Endodermal cell (in vitro differentiated cells): ENCODE measurements at places on chromosomes 2 and 18.

DNA sequence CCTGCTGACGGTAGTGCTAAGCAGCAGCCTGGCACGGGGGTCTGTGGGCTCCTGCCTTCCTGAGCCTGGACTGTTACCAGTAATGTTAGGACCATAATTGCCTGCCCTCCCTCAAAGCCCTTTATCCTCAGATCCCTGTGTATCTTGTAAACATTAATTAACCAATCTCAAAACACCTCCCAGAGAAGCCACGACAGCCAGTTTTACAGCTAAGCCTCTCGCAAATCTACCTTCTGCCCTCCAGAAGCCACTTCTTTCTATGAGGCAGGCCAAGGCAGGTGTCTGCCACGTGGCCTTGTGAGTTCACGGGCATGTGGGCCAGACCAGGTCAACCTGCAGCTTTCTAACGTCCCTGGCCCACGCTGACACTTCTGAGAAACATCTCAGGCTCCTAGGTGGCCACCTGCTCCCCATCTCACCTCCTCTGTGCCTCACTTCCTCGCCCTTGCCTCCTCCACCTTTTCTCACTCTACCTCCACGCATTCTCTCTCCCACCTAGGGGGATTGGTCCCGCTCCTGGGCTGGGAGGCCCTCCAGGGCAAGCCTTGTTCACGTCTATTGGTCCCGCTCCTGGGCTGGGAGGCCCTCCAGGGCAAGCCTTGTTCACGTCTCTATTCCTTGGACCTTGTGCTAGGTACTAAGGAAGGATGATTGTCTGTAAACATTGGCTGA is 64.3 kb downstream of the EDAR start:
- DNase-seq, result peak; percentile 35

GRCh38 chr2:167862782-167863181 is 384.6 kb downstream of the STK39 start:
- DNase-seq, result no peak

DNA sequence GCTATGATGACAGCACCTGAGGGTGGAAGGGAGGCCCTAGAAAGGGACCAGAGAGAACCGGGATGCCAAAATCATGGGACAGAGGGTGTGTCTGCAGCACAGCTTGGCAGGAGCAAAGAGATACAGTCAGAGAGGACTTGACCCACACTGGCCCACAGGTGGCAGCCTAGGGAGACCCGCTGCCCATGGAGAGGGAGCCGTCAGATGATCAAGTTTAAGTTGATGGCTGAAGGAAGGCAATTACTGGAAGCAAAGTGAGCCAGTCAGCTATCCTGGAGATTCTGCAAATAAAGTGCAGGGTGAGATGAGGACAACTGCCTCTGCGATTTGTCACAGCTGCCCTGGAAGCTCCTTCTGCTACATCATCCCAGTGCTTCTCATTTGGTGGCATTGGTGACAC is 74.0 kb downstream of the CMPK2 start:
- DNase-seq, result peak; percentile 82

- no peak for DNase-seq
These were observed 28.3 kb upstream of the PEX13 start for GRCh38 chr2:60989259-60989658.

GRCh38 chr2:134976074-134976702 is 57.6 kb downstream of the CCNT2 start:
- DNase-seq, result no peak

DNA sequence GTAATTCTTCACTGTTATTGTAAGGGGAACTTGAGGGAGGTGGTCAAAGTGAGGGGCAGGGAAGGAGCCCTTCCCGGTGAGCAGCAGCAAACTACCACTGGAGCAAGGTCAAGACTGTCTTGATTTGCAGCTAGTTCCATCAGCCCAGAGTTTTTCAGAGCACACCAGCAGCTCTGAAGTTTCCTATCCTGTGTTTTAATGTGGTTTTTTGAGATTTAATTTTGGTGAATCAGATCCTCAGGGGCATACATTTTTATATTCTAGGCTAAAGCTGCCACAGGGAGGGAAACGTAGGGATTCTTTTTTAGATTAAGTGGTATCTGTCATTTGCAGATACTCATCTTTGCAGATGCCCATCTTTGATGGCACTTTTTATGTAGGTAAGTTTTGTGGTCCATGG is 67.1 kb upstream of the KCNE4 start:
- DNase-seq, result no peak

DNA sequence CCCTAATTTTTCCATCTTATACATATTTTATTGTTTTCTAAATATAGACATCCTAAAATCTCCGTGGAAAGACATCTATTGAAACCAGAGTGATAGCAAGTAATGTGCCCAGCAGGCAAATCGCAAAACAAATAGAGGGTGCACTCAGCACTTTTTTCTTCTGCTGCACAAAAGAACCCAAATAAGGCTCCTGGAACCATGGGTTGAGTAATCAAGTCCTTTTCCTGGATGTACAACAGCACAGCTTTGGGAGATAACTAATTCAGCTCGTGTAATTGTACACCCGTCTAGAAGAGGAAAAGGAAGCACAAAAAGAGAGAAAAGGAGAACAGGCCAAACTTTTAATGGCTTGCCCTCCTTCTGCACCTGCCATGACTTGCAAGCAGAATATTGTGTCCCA is 126.9 kb upstream of the TLK1 start:
- DNase-seq, result no peak

- DNase-seq, result no peak
These were observed 183.5 kb downstream of the ZNF385B start for GRCh38 chr2:179677746-179678505.

DNA sequence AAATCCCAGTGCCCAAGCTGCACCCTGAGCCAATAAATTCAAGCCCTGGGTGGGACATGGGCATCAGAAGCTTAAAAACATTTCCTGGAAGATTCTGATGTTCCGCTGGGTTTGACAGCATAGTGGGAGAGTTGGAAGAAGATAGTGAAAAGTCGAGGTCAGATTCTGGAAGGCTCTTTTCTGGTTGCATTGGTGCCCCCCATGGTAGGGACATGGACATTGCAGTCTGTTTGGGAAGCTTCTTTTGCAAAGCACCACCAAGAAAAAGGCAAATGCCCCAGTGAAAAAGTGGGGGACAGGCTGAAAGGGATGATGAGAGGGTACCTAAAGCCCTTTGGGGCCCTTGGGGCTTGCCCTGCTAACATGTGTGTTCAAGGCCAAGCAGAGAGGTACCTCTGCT is 21.0 kb downstream of the MERTK start:
- DNase-seq, result peak; percentile 72

DNA sequence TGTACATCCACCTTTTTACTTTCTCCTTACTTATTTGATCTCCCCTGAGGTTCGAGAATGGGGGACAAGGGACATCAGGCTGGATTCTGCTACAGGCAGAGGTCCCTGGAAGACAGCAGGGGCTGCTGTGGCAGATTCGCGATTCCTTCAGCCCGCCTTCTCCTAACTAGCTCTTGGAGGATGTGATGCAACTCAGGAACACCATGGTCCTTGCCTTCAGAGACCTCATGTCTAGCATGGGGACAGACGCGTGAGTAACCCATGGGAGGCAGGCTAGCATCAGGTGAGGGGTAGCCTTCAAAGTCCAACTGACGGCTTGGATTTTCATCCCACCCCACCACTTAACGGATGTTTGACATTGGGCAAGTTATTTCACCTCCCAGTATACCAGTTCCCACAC is 869 bp upstream of the TCF23 start:
- no peak for DNase-seq

DNA sequence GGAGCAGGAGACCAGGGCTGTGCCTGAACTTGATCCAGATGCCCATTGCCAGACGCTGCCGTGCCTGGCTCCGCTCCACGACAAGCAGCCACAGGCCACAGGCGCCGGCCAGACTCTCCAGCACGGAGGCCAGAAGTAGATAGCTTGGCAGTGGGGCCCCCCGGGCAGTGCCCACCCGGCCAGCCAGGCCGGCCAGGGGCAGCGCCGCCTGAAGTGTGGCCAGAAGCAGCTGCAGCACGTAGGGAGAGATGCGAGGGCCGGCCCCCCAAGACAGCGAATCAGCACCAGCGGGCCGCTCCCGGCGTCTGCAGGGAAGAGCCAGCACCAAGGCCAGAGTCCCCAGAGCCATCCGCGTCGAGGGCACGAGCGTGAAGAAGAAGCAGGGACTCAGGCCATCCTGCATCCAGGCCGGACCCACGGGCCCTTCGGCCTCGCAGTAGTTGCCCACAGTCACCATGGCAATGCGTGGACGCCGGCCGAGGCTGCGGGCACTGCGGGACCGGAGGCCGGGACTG is 484 bp downstream of the ABCB6 start:
- DNase-seq, result peak; percentile 92

GRCh38 chr2:167057446-167057845 is 169.2 kb downstream of the XIRP2 start:
- DNase-seq, result no peak

GRCh38 chr18:45463451-45463850 is 151.8 kb upstream of the SLC14A2 start:
- DNase-seq, result no peak

GRCh38 chr2:159738509-159739390 is 26.4 kb downstream of the MARCHF7 start:
- peak; percentile 53 for DNase-seq

GRCh38 chr2:26884486-26884885 is 36.6 kb downstream of the DPYSL5 start:
- DNase-seq, result no peak

GRCh38 chr18:36132756-36133155 is 3.1 kb downstream of the ELP2 start:
- DNase-seq, result no peak

DNA sequence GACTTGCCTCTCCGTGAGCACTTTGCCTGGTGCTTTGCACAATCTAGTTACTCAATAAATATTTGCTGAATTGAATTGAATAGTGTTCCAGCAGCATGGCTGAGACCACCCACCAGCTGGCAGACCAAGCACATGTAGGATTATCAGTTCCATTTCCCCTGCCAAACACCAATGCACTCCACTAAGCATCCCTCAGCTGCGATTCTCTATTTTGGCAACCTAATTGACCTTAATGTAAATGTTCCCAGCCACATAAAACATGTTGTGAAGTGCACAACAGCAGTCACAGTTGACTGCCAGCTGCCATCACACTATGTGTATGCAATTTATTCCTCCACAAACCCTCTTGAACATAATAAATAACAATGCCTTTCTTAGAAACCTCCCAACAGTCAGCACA is 1879.4 kb upstream of the PIK3C3 start:
- DNase-seq, result no peak

GRCh38 chr2:122081751-122082150 is 326.3 kb downstream of the TSN start:
- DNase-seq, result no peak

DNA sequence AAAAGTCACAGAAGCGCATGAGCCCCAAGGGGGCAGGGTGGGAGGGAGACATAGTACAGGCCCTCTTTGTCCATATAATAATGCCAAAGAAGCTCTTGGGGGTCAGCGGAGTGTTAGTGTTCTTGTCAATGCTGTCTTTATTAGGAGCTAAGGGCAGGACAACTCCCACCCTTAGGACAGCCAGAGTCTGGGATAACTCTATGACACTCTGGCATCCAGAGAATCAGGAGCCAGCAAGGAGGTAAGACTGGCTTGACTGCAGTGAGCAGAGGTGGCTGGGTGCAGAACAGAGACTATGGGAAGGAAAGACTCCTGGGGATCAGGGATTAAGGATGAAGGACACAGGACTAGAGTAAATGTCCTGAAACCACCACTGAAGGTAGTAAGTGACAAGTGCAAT is 19.0 kb upstream of the HNMT start:
- no peak for DNase-seq

GRCh38 chr18:26356045-26356785 is 130.0 kb downstream of the TAF4B start:
- DNase-seq, result no peak

GRCh38 chr2:153543635-153544071 is 65.1 kb upstream of the RPRM start:
- peak; percentile 45 for DNase-seq

DNA sequence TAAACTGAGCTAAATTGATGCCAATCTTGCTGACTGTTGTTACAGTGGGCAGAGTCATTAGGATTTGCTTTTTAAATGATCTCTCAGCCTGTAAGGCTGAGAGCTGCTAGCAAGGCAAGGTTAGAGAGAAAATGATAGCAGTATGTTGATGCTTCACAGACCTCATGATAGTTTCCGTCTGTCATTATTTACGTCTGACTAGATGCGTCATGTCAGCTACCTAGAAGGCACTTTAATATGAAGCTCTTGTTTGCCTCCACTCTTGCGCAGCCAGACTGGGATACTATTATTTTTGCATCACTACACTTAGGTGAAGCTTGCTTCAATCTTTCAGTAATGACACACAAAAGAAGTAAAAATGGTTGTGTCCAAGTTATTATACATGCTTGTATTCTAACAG is 313.8 kb downstream of the LNPK start:
- no peak for DNase-seq

GRCh38 chr2:42880738-42881690 is 88.6 kb upstream of the HAAO start:
- peak; percentile 17 for DNase-seq

DNA sequence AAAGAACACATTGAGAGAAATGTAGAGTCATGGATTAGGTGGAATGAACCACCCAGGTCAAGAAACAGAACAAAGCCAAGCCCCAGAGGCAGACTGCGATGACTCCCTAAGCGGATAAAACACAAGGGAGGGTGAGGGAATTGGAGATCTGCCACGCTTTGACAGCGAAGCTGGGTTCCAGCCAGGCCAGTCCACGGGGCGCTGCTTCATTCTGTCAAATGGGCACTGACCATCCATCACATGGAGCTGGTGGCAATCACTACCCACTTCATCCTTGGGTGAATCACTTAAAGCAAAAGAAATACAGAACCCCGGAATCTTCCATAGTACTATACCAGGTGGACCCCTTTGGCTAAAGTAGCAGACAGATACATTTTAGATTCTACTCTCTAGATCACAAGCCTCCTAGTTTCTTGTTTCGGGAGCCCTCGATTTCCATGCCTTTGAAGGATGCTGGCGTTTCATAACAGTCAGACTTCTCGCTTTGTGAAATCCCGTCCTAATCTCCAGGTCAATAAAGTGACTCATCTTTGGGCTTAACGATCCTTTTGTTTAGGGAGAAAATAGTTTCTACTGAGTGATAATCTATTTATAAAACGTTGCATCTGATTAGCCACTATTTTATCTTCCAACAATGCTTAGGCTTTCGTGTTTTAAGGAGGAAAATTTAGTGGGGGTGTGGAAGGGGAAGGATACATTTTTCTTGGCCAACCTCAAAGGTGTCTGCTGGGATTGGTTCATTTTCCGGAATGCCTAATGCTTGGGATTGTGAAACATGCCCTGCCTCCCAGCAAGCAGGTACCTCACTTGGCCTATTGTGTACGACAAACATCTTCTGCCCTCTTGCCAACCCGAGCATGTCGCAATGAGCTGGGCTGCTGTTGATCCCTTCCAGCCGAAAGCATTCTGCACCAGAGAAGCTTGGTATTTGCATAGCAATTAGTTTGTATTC is 44.1 kb upstream of the HDAC4 start:
- no peak for DNase-seq

- no peak for DNase-seq
These were observed 63.8 kb downstream of the TMEM237 start for GRCh38 chr2:201579536-201579935.

DNA sequence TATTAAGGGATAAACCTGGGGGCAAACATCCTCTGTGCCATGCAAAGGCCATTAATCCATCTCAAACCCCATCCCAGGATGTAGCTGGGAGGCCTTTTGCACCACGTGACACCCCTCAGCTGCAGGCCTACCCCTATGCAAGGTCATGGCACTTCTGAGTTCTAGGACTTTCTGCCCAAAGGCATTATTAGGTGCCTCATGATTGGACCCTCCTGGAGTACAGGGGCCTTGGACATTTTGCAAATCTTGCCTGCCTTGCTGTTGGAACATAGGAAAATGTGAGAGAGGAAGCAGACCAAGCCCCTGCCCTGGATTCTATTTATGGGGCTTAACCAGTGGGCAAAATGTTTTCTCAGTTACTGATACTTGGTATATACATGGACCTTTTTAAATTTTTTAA is 44.2 kb upstream of the NFU1 start:
- no peak for DNase-seq

GRCh38 chr2:4077017-4077416 is 373.6 kb downstream of the DCDC2C start:
- no peak for DNase-seq
